ENCODE measurements at places on chromosomes 5 and 9.

DNA sequence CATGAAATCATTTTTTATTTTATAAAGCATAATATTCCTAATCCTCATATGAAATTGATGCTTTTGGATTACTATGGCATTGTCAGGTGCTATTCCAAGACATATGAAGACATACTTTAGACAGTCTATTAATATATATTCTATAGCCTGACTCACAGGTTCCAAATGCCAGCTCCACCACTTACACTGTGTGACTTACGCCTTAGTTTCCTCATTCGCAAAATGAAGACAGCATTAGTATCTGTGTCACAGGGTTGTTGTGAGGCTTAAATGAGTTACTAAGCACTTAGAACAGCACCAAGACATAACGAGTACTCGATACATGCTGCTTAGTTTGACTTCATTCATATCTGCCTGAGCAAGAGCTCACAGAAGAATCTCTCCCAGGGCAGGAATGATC, 132.2 kb upstream of the PTGER4 start:
- no peak for DNase-seq

DNA sequence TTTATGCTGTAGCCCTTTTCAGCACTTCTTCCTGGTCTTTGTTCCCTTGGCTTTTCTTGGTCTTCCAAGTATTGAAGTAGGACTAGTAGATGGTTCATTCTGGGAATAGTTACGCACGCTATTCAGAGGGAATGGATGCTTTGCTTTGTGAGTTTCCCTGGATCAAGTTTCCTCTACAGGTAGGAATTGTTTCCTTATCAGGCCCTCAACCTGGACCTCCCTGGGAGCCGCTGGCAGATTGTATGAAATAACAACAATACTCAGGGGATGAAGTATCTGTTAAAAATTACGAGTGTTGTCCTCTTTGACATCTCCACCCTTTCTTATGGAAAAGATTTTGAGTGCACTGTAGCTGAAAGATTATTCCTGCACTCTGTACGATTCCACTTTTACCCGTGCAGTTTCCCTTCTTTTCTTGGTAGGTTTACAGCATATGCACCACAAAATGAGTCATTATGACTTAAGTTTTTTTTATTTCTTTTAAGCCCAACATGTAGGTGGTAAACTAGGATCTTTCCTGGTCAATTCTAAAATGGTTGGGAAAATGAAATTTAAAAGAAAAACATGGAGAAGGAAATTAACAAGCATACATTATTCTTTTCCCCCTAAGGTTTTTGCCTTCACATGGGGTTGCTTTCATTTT, 57.9 kb downstream of the ARHGAP26 start:
- no peak for DNase-seq

DNA sequence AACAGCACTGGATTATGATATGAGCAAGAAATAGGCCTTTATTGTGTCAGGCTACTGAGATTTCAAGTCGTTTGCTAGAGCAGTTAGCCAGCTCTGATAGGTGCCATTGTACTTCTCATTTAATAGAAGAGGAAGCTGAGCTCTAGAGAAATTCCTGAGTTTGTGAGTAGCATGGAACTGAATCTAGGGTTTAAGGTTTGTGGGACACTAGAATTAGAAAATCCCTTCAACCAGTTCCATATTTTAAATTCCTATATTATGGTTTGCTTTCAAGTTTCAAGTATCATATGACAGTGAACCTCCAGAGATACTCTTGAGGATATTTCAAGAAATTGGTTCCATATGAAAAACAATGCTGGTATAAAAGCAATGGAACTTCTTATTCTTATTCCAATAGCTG, 87.6 kb downstream of the ANKRD55 start:
- DNase-seq: no peak

DNA sequence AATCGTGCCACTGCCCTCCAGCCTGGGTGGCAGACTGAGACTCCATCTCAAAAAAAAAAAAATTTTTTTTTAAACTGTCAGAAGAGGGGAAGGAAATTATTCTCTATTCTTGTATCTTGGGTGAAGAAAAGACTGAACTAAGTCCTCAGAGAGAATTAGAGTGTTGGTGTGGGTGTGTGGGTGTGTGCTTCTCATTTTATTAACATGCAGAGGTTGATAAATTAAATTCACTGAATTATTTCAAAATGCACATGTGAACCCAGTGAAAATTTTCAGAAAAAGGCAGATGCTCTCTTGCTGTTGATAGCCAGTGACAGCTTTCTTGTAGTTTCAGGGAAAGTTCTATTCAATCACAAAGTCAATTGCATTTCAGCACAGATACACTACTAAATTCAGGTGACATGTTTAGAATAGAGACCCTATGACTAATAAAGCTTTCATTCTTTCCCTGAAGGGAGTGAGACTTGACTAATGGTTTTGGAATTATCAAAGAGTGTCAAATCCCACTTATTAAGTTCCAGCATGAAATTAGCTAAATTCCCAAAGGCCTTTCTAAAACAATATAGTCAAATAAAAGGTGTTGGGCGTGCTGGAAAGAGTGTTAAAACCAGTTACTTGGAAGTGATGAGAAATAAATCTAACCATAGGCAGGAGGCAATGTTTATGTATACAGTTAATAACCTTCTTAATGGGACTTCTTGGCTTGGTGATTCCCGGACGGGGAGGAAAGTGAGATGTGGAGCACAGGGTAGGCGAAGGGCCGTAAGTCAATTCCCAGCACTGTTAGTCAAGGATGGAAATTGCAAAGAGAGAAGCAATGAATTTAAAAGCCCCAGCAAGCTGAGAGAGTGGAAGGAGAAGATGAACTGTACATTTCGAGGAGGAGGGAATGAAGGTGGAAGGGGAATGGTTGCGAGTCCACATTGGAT, 103.2 kb upstream of the SPATA31D4 start:
- DNase-seq: no peak

DNA sequence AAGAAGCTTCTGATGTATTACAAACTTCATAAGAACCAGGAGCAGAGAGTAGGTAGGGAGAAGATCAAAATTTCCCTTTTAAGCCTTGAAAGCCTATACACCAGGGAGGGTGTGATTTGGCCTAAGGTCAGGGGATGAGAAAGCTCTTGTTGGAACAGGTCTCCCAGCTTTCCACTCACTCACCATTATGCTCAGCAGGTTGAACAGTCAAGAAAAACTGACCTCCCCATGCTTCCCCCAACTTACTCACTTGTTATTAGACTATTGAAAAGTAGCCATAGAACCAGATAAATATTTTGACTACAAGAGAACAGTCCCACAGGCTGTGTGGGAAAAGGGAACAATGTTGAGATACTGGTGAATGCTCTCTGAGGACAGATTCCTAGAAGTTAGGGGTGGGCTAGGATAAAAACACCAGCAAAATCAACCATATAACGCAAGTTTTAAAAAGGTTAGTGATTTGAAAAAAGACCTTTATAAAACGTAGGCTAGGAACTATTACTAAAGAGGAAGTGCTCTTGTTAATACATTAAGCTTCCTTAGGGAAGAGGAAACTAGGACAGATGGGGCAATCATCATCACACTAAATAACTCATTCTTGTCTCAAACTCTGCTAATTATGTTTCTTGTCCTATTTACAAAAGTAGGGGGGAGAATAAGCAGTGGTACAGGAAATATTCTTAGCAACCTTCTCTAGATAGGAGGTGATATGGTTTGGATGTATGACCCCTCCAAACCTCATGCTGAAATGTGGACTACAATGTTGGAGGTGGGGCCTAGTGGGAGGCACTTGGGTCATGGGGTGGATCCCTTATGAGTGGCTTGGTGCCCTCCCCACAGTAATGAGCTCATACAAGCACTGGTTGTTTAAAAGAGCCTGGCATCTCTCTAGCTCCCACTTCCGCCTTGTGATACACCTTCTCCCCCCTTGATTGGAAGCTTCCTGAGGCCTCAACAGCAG, 31.0 kb downstream of the PCDHGC5 start:
- no peak for DNase-seq

GRCh38 chr5:83179966-83180365, 102.6 kb downstream of the XRCC4 start:
- no peak for DNase-seq

GRCh38 chr9:28616310-28616709, 1043.0 kb upstream of the C9orf72 start:
- no peak for DNase-seq

- no peak for DNase-seq
Observed at GRCh38 chr9:114169952-114170770, 14.8 kb downstream of the COL27A1 start.

- DNase-seq: no peak
Observed at GRCh38 chr5:51433052-51433710, 49.9 kb downstream of the ISL1 start.

- DNase-seq: no peak
Observed at GRCh38 chr5:141528291-141528984, 39.6 kb downstream of the PCDHGC5 start.

GRCh38 chr5:84480873-84481637, 96.4 kb upstream of the EDIL3 start:
- no peak for DNase-seq

DNA sequence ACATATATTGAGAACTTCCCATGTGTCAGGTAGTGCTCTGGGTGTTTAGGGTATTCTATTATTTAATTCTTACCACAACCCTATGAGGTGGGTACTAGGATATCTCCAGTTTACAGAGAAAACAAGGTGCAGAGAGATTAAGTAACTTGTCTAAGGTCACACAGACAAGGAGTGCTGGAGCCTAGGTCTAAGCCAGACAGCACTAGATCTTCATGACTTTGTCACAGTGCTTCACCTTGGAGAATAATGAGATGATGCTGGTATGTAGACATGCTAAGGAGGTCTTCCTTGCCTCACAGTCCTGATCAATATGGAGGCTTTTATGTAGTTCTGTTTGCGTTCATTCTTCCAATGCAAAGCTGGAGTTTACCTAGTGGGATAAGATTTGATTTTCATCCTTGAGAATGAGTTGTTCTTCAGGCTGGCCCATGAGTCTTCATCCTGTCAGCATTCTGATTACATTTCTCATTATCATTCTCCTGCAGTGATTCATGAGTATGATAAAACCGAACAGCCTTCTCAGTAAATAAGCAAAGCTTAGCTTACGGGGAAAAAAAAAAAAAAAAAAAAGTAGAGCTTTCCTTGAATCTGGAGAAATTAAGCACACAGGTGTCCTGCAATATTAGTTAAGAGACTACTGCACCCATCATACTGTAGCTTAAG, 176.3 kb downstream of the C9orf152 start:
- DNase-seq: no peak

DNA sequence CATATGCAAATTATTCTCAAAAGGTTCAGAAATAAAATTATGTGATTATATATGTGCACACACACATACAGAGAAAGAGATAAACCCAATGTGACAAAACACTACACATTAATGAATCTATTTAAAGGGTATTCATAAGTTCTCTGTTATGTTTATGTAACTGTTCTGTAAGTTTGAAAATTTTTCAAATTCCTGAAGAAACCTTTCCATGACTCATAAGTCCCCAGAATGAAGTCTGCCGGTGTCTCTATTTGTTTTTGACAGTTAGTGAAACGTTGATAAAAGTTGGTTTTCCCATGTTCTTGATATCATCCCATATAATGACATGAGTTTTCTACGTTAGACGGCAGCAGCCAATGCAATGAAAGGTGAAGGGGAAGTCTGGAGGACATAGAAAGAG, 199.5 kb upstream of the PUM3 start:
- no peak for DNase-seq

GRCh38 chr5:166909926-166910325, 1381.5 kb upstream of the WWC1 start:
- DNase-seq: no peak

DNA sequence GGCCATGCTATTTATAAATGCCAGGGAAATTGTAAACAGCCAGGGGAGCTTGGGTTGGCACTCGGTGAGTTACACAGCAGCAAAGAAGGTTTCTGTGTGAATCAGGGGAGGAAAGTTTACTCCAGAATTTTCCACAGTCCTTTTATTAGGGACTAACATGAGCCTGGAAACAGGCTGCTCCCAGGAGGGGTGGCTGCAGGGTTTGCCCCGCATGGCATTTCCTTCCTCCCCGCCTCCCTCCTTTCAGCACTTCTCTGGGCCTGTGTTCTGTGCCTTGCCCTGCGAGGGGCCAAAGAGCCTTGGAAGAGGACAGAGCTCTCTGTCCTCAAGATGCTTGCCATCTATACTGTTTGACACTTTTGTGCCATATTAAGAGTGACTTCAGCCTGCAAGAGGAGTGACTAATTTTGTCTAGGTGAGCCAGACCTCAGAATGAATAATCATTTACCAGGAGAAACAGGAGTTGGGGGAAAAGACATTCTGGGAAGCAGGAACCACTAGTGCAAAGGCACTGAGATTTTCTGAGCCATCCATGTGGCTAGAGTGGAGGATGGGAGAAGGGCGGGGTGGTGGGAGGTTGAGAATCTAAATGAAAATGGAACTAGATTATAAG, 1.8 kb downstream of the GSN start:
- no peak for DNase-seq

- no peak for DNase-seq
Observed at GRCh38 chr5:162429142-162429541, 361.6 kb downstream of the GABRG2 start.

DNA sequence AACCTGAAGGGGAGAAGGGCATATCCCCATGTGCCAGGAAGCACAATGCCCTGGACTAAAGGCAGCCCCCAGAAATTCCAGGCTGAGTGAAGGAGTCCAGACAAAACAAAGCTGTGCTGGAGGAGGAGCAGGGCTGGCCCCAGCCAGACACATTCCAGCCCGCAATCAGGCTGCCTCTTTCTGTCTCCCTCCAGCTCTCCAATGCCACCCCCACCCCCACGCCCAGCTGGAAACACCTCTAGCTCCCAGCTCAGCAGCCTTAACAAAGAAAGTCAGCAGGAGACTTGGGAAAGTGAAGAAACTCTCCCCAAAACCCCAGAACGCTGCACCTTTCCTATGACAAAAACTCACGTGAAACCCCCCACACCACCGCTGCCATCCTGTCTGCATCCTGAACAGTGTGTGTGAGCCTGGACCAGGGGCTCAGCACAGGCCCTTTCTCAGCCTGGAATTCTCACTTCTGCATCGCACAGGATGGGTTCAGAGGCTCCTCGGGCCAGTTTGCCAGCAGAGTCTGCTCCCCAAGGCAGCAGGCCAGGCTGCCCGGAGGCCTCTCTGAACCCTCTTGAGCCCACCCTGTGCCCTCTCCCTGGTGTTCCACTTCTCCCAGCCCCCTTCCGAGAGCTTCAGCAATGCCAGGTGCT, 96.2 kb upstream of the ICE1 start:
- DNase-seq: no peak

- no peak for DNase-seq
Observed at GRCh38 chr9:112757282-112757883, 6.8 kb downstream of the SNX30 start.
